NCI-H2081 (cell line): ENCODE measurements at places on chromosomes 16 and 17.

- no peak for DNase-seq
Observed at GRCh38 chr17:62656446-62656845, 29.0 kb downstream of the MRC2 start.

- DNase-seq: no peak
Observed at GRCh38 chr17:29607557-29608195, 14.7 kb downstream of the ANKRD13B start.

- peak; percentile 48 for DNase-seq
Observed at GRCh38 chr17:8158267-8159031, 4.3 kb downstream of the VAMP2 start.

DNA sequence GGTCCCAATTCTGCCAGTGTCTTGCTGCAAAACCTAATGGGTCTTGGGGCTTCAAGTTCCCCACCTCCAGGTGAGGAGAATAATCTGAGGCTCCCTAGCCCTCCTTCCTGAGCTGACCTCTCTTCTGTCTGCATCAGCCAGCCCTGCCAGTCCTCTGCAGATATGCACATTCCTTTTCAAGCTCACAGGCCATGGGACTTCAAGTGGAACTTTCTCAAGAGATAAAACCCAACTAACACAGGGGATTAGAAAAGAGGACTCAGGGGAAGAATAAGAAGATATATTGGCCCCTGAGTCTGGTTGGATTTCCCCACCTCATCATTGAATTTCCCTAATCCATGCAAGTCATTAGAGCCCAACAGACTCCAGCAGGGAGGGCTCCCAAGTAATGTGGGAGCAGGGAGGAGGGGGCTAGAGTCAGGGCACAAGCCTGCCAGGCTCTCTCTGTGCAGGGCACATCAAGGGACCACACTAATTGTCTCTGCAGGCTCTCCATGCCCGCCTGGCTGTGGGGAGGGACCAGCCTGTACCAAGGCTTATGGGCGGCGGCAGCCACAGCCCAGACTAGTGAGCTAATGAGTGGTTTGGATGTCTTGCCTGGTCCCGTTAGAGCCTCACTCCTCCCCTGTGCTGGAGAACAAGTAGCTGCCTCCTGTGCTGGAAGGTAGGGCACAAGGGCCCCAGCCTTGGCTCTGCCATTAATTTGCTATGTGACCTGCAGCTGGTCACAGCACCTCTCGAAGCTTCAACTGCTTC, 1.2 kb downstream of the KRT14 start:
- no peak for DNase-seq

DNA sequence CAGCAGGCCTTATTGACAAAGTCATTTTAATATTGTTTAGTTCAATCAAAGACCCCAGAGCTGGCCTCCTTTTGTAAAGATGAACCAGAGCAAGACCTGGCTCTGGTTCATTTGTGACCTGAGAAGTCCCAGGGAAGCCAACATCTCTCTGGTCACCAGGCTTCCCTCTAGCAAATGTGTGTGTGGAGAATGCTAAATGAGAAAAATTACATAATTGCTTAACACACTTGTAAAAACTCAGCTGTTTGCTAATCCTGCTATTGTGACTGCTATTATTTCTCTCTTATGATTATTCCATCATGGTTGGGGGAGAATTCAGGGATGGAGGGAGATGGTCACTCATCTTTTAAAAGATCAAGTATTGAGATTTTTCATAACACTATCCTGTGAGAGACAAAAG, 94.3 kb upstream of the CLEC3A start:
- DNase-seq: no peak

GRCh38 chr16:72458035-72458434, 286.1 kb upstream of the PMFBP1 start:
- no peak for DNase-seq

- no peak for DNase-seq
Observed at GRCh38 chr17:3043737-3044365, 19.6 kb downstream of the OR1D5 start.

DNA sequence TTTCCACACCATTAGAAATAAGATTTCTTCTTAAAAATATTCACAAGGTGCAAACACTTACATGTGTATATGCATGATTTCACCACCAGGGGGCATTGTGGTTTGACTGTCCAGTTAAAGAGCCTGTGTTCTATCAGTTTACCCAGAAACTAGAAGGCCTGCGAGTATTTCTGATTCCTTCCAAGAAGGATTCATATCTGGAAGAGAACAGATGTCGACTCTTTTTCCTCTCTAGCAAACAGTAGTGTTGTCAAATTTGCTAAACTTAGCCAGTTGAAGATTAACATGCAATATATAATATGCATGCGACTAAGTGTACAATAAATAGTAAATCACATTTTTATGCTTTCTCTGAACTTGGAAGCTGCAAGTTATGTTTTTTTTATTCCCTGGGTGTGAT, 404.1 kb downstream of the WWOX start:
- DNase-seq: peak; percentile 63

DNA sequence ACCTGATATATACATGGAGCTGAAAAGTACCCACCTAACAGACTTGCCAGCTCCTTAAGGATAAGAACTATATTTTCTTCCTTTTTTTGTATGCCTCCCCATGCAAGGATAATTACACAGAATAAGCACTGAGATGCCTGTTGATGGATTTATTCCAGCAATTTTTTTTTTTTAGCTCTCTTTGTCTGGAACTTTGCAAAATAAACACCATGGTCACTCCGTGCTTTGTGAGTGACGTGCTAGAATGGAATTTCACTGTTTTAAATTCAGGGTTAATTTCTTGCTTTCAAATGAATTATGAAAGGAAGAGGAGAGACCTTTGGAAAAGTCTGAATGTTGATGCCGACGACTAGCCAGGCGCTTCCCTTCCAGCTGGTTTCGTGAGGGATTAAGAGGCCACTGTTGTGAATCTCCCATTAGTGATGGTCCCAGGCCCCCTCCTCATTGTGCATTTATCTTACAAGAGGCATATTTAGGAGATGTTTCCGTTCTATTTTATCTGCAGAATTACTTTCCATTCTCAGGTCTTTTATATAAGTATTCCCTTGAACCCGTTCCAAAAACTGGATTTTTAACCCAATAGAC, 529.1 kb downstream of the WWOX start:
- no peak for DNase-seq

DNA sequence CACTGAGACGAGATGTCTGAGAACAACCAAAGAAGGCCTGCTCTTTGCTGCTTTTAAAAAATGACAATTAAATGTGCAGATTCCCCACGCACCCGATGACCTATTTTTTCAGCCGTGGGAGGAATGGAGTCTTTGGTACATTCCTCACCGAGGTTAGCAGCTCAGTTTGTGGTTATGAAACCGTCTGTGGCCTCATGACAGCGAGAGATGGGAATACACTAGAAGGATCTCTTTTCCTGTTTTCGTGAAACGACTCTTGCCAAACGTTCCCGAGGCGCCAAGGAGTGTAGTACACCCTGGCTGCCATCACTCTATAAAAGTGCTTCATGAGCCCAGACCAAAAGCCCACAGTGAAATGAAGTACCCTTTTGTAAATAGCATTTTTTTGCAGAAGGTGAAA, 87.8 kb downstream of the CRISPLD2 start:
- DNase-seq: no peak

DNA sequence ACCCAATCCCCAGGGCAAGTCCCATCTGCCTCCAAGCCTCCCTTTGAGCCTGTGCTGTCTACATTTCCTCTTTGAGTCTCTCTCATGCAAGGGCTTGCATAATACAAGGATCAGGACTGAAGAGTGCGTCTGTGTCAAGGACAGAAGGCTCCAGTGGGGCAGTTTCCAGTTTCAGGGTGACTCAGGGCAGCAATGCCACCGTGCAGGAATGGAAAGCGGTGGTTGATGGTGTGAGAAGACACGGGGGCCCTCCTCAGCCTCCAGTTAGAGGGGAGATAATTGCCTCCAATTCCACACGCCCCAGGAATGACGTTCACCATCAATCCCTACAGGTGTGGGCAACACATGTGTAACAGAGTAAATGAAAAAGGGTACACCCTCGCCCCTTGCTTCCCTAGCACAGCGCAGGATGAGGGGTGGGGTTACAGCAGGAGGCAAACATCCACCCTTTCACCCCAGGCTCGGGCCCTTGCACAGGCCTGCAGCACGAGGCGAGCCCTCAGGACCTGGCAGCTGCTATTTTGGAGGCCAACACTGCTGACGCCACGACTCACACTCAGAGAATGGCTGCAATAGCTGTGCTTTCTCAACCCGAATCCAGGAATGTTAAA, 24.8 kb upstream of the SLC25A19 start:
- no peak for DNase-seq

DNA sequence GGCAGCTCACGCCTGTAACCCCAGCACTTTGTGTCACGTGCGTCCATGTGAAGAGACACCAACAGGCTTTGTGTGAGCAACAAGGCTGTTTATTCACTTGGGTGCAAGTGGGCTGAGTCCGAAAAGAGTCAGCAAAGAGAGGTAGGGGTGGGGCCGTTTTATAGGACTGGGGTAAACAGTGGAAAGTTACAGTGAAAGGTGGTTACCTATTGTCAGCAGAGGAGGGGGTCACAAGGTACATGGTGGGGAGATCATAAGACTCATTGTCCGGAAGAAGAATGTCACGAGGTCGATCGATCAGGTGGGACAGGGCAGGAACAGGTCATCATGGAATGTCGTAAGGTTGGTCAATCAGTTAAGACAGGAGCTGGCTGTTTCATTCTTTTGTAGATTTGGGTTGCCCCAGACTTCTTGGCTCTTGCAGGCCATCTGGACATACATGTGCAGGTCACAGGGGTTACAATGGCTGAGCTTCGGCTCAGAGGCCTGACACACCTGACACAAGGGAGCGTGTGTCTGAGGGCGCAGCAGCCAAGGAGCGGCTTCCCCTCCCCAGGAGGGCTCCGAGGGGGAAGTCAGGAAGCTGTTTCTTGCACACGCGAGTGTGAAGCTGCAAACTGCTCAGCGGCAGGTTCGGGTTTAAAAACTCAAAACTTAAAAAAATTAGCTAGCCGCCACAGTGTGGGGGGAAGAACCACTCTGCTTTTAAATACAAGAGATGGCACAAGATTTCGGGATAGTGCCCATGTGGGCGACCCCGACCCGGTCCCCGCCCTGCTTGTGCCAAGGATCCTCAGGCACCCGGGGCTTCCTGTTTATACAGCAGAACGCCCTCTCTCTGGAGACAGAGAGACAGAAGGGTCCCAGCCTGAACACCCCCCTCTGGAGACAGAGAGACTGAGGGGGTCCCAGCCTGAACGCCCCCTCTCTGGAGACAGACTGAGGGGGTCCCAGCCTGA, 12.4 kb upstream of the TEX19 start:
- DNase-seq: no peak

- DNase-seq: no peak
Observed at GRCh38 chr16:15523092-15523541, 88.7 kb downstream of the BMERB1 start.

DNA sequence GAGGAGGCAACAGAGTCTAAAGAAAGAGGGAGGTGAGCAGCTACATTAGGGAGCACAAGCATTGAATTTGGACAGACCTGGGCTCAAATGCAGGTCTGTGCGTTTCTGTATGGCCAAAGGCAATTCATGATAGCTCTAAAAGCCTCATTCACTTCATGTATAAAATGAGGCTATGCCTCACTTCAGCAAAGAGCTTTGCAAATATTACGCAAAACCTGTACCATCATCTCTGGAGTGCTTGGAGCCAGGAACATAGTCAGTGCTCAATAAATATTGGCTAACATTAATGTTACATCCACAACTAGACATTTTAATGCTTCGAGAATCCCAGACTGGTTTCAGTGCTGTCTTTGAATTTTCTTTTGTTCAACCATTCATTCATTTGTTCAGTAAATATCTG, 254.7 kb upstream of the CDH11 start:
- DNase-seq: no peak

GRCh38 chr17:58310511-58311428, 17.8 kb downstream of the TSPOAP1 start:
- DNase-seq: no peak

DNA sequence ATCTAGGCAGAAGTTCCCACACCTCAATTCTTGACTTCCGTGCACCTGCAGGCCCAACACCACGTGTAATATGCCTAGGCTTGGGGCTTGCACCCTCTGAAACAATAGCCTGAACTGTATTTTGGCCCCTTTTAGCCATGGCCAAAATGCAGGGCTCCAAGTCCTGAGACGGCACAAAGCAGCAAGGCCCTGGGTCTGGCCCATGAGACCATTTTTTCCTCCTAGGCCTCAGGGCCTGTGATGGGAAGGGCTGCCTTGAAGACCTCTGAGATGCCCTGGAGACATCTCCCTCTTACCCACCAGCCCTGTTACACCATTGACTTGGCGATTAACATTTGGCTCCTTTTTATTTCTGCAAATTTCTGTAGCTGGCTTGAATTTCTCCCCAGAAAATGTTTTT, 238.6 kb downstream of the CDH13 start:
- DNase-seq: no peak

DNA sequence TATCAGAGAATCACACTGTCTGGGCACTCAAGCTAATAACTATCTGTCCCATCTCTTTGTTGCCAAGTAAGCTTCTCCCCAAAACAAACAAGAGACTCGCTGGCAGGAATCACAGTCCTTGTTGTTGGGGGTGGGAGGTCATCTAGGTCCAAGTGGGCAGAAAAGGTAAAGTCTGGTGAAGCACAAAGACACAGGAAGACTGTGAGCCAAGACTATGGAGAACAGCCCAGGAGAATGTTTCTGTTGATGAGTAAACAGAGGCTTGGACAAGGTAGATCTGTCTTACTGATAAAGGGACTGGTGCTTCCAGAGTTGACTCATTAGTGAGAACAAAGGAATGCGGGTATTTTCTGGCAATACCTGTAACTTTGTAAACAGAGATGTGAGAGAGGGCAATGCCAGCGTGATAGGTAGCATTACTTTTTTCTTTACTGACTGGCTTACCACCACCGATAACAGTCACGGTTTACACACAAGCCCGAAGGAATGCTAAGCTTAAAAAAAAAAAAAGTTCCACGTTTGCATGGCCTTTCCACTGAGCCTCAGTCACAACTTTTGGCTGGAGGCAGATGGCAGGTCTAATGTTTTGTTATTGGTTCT, 11.5 kb upstream of the MMD start:
- no peak for DNase-seq

- DNase-seq: no peak
Observed at GRCh38 chr16:11210260-11210659, 45.7 kb downstream of the SOCS1 start.

DNA sequence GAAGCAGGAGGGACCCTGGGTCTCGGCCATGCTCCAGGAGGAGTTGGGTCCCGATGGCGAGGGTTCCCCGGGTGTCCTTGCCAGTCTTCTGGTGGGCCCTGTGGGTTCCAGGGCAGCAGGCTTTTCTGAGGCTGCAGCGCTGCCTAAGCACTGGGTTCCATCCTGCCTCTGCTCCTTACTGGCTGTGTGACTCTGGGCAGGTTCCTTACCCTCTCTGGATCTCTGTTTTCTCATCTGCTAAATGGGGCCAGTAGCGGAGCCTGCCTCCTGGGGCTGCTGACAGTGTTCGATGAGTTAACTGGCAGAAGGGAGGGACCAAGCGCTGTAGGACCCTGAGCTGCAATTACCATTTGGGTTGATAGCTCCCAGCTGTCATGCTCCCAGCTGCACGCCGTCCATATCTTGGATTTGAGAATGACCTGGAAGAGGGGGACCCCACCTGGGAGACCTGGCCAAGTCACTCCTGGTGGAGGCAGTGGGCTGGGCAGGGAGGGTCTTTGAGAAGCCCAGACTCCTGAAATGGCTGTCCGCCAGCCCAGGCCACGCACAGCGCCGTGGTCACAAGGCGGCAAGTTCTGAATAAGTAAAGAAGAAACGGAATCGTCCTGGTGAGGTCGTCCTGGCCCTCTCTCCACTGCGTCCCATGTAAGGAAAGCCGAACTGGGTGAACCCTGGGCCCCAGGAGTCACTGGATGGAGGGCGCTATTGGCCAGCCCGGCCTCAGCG, 47.2 kb upstream of the GSE1 start:
- no peak for DNase-seq

- DNase-seq: no peak
Observed at GRCh38 chr16:17368951-17369350, 101.8 kb downstream of the XYLT1 start.

GRCh38 chr16:88458039-88458772, 5.1 kb downstream of the ZFPM1 start:
- DNase-seq: no peak
